Muscle of leg (tissue), 16 donors: ENCODE measurements at places on chromosomes 3 and 15. TPM values are rescaled to one million over a fixed set of nuclear protein-coding genes. Genes with fewer than 3 reads are reported as not detected.

DNA sequence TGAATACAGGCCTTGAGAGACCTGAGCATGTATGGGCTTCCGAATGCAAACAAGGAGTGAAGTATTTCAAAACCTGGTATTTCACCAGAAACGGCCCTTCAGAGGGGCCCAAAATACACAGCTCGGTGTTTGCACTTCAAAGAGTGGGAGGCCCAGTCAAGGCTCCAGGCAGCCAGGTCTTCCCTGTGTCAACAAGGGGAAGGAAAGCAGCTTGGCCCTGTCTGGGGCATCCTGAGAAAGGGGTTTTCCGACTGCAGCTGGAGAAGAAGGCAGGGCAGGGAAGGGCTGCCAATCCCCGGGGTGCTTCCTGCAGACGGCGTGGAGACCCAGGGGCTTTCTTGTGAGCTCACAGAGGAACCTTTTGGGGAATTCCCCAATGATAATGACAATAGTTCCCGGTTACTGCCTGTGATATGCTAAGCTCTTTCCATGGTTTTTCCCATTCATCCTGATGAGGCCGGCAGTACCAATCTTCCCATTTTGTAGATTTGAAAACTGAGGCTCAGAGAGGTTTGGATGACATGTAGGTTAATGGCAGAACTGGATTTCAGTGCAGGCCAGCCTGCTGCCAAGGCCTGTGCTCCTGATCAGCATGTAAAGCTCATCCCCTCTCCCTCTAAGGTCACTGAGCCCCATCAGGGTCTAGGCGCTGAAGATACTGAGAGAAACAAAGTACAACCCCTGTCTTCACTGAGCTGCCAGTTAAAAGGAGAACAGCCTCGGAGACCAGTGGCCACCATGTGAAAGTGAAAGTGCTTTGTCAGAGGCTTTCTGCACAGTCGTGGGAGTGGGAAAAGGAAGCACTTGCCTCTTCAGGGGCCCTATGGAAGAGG lies 43.0 kb upstream of the TLE3 start:
- H3K27me3 ChIP-seq = peaks cover 26% of the 10 kb centered on the region
- H3K4me1 ChIP-seq = peaks cover 22% of the 10 kb centered on the region
- no peak overlapping the region for H3K27ac ChIP-seq

DNA sequence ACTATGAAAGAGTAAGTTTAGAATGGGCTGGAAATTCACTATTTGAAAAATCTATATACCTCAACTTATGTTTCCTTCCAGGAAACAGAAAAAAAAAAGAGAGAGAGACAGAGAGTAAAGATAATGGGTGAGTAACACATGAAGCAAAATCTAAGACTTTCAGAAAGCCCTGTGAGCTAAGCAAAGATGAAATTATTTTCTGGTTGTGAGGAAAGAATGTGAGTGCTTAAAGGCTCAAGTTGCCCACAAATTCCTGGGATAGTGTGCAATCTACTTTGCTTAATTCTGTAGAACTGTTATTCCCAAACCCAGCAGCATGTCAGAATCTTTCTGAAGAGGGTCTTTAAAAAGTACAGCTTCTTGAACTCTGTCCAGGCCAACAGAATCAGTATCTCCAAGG lies 337.7 kb upstream of the AGTR1 start:
- H3K36me3 ChIP-seq = no peaks in the 10 kb centered on the region
- H3K27ac ChIP-seq = no peak overlapping the region
- DNase-seq = no peak
- no peak overlapping the region for H3K4me3 ChIP-seq
- H3K27me3 ChIP-seq = no peaks in the 10 kb centered on the region

DNA sequence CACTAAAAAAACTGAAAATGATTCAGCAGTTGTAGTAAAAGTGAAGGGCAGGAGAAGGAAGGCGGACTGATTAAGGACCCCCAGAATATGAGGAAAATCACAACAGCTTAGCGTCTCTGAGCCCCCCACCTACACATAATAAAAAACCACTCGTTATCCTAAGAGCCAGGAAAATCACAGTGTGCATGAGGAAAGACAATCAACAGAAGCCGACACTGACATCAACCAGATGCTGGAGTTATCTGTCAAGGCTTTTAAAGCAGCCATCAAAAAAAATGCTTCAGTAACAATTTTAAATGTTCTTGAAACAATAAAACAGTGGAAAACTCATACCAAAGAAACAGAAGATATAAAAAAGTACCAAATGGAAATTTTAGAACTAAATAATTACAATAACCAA lies 9.7 kb upstream of the CXCR6 start:
- no peak overlapping the region for H3K27ac ChIP-seq
- DNase-seq = no peak
- no peak overlapping the region for H3K4me3 ChIP-seq
- H3K4me1 ChIP-seq = no peaks in the 10 kb centered on the region

GRCh38 chr3:38036906-38037305 lies 2.1 kb upstream of the DLEC1 start:
- DNase-seq = no peak
- H3K36me3 ChIP-seq = no peaks in the 10 kb centered on the region
- H3K27ac ChIP-seq = no peak overlapping the region
- peaks cover 12% of the 10 kb centered on the region for H3K4me1 ChIP-seq

The ADGRG7 gene
- not detected for total RNA-seq

DNA sequence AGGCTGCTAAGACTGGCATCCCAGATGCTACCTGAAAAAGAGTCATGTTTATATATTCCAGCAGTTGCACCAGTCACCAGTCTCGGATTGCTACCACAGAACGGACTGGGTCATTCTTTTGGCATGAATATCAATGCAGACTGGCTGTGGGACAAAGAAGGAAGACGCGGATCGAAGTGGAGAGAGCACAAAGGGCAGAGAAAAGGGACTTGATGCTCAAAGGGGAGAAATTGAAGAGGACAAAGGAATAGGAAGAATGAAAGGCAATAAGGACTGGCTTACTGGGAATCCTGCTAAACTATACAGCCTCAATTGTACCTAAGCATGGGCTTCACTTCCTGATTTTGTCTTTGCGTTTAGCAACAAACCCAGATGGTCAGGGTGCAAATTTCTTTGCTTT lies 15.3 kb upstream of the DIS3L start:
- H3K36me3 ChIP-seq = no peaks in the 10 kb centered on the region
- H3K27ac ChIP-seq = no peak overlapping the region

DNA sequence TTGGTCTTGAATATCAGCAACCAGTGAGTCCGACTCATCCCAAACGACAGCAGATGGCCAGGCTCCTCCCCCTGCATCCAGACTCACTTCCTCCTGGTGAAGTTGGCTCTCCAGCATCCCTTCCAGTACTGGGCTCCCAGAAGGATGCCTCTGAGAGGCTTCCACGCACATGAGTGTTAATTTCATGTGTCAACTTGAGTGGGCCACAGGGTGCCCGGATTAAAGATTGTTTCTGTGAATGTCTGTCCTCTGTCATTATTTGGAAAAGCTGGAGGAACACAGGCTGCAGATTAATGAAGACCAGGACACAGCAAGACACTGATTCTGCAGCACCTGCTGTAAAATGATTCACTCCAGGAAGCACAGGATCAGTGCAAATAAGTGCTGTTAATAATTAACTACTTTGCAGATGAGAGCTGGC lies 99.8 kb downstream of the ATP10A start:
- no peak for DNase-seq
- H3K27me3 ChIP-seq = no peaks in the 10 kb centered on the region
- H3K4me1 ChIP-seq = peaks cover 5% of the 10 kb centered on the region
- no peak overlapping the region for H3K27ac ChIP-seq

The EDEM1 gene
- total RNA-seq = 6.6 TPM

- DNase-seq = no peak
- H3K4me1 ChIP-seq = peaks cover 54% of the 10 kb centered on the region
- H3K27ac ChIP-seq = no peak overlapping the region
- no peak overlapping the region for H3K4me3 ChIP-seq
- H3K36me3 ChIP-seq = peaks cover 31% of the 10 kb centered on the region
- H3K27me3 ChIP-seq = no peaks in the 10 kb centered on the region
These were observed 2.5 kb downstream of the TWF2 start for GRCh38 chr3:52236424-52236886.

The MESP2 gene
- total RNA-seq = 0.49 TPM

DNA sequence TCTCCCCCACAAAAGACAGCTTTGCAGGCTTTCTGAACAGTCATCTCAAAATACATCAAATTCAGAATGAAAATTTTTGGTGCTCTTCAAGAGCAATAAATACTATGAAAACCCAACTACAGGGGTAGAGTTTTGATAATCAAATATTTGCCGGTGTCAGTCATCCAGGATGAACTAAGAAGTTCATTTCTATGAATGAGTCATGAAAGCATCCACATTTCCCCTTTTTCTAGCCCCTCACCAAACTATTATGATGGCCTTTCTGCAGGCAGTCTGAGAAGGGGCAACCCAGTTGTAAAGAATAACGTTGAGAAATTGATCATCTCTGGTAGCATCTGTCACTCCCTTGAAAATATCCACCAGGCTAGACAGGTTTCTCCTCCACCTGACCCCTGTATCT lies 3.1 kb upstream of the LPCAT4 start:
- H3K27ac ChIP-seq = no peak overlapping the region
- H3K27me3 ChIP-seq = no peaks in the 10 kb centered on the region
- peaks cover under 1% of the 10 kb centered on the region for H3K36me3 ChIP-seq
- H3K4me3 ChIP-seq = no peak overlapping the region

GRCh38 chr3:52879090-52879489 lies 18.3 kb downstream of the STIMATE start:
- no peak for DNase-seq
- no peak overlapping the region for H3K4me3 ChIP-seq
- peaks cover 3% of the 10 kb centered on the region for H3K36me3 ChIP-seq
- no peaks in the 10 kb centered on the region for H3K27me3 ChIP-seq
- no peaks in the 10 kb centered on the region for H3K4me1 ChIP-seq

- H3K36me3 ChIP-seq = no peaks in the 10 kb centered on the region
- no peak for DNase-seq
- H3K27me3 ChIP-seq = no peaks in the 10 kb centered on the region
- no peak overlapping the region for H3K4me3 ChIP-seq
- H3K4me1 ChIP-seq = peaks cover 6% of the 10 kb centered on the region
- H3K27ac ChIP-seq = no peak overlapping the region
These were observed 194.0 kb downstream of the TNIK start for GRCh38 chr3:171266034-171266739.

The LPCAT4 gene
- total RNA-seq = 10.8 TPM

The MTMR10 gene
- total RNA-seq = 14.8 TPM

DNA sequence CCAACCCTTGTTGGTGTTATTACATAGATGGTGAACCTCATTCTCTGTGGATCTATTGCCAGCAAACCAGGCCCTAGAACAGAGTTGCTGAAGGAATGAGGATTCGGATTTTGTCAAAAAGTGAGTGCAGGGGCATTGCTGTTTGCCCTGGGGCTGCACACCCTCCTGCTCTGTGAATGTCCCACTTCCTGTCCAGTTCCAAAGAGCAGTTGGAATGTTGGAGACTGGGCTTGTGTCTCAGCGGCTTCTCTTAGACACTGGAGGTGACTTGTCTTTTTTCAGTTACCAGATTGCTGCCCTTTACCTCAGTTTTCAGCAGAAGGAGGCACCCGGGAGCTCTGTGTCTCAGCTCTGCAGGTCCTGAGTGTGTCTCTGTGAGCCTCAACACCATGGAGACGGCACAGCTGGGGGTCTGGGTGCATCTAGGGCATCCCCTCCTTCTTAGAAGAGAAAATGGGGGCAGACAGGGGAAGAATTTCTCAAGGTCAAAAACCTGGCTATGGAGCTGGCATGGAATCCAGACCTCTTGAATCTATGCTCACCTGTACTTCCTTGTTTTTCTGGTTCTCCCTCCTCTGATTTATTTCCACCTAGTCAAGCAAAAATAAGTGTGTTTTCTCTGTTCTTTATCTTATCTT lies 46.3 kb downstream of the LIMD1 start:
- DNase-seq = no peak
- peaks cover 10% of the 10 kb centered on the region for H3K4me1 ChIP-seq
- no peaks in the 10 kb centered on the region for H3K27me3 ChIP-seq
- no peak overlapping the region for H3K4me3 ChIP-seq
- no peak overlapping the region for H3K27ac ChIP-seq

The CEP97 gene
- 17.8 TPM for total RNA-seq

DNA sequence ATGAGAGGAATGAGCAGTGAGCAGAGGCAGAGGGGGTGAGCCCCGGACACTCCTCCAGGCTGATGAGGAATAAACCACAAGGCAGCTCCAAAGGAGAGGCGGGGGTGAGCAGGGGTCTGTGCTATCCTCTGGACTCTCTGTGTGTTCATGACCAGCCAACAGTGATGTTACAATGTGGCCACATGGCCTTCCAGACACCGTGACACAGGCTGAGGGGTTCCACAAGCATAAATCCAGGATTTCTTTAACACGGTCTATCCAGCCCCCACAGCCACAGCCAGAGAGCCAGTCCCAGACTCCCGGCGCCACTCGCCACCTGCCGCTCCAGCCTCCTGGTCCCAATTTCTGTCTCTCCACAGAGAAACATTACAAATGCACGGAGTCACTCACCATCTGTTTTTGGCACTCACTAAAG lies 24.4 kb downstream of the XXYLT1 start:
- peaks cover 17% of the 10 kb centered on the region for H3K4me1 ChIP-seq
- H3K36me3 ChIP-seq = no peaks in the 10 kb centered on the region
- no peak for DNase-seq
- no peak overlapping the region for H3K27ac ChIP-seq

- H3K4me3 ChIP-seq = no peak overlapping the region
- DNase-seq = no peak
- no peak overlapping the region for H3K27ac ChIP-seq
These were observed 497.5 kb downstream of the FGF12 start for GRCh38 chr3:192229866-192230265.

DNA sequence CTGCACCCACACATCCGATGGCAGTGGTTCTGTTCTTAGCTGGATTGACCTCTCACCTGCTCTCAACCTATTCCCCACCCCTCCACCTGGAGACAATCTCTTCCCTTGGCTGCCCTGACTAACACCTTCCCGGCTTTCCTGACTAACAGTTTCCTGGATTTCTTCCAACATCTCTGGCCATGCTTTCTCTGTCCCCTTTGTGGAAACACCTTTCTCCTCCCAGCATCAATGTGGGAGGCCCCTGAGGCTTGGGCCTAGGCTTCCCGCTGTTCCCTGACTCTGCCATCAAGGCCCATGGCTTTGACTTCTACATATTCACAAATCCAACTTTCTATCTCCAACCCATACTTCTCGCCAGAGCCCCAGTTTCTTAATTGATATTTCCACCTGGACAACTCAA lies 142.8 kb upstream of the ATP2B2 start:
- no peaks in the 10 kb centered on the region for H3K4me1 ChIP-seq
- no peaks in the 10 kb centered on the region for H3K36me3 ChIP-seq
- no peak overlapping the region for H3K27ac ChIP-seq
- no peaks in the 10 kb centered on the region for H3K27me3 ChIP-seq

The SI gene
- total RNA-seq = not detected

The FGF7 gene
- total RNA-seq = 33.8 TPM

The PDZRN3 gene
- total RNA-seq = 57.1 TPM

- H3K4me1 ChIP-seq = peaks cover 53% of the 10 kb centered on the region
- DNase-seq = no peak
- peak overlapping the region; percentile 73 for H3K4me3 ChIP-seq
These were observed 26.1 kb downstream of the ATRIP start for GRCh38 chr3:48472673-48472922.

The CTDSPL gene
- 30.5 TPM for total RNA-seq

DNA sequence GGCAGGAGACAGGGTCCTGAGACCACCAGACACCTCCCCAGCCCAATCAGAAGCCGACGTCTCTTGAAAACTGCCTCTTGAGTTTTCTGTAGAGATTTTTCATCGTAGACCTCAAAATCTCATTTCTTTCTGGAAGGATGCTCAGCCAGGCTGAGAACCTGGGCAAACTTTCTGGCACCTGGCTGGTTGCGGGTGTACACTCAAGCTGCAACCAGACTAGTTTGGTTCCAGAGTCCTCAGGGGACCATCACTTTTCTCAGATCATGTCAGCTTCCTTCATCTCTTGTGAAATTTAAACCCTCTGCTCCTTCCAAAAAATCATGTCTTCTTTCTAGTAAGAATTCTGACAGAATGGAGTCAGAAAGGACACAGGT lies 45.1 kb downstream of the CMTM7 start:
- H3K27ac ChIP-seq = no peak overlapping the region
- H3K36me3 ChIP-seq = peaks cover 1% of the 10 kb centered on the region
- H3K4me1 ChIP-seq = peaks cover 11% of the 10 kb centered on the region
- no peak for DNase-seq
